Transverse colon (tissue), 4 donors: ENCODE measurements at places on chromosomes 16 and 17. TPM values are rescaled to one million over a fixed set of nuclear protein-coding genes. Genes with fewer than 3 reads are reported as not detected.

Gene PRSS53
- 2.7 TPM for total RNA-seq

GRCh38 chr16:86953631-86954391 lies 363.4 kb downstream of the C16orf95 start:
- DNase-seq: no peak
- H3K27me3 ChIP-seq: peaks cover 12% of the 10 kb centered on the region
- H3K27ac ChIP-seq: no peak overlapping the region
- no peak overlapping the region for H3K4me3 ChIP-seq
- no peaks in the 10 kb centered on the region for H3K4me1 ChIP-seq

Gene EPX
- not detected for total RNA-seq

Gene OMG
- not detected for total RNA-seq

GRCh38 chr16:53434377-53435065 lies at the start of gene RBL2:
Gene RBL2 (plus strand): TSS chr16:53434471. CDS start chr16:53434557, 86 bp downstream.
- H3K4me3 ChIP-seq: peak within 1 kb of the TSS; percentile 98
- no peaks in the 10 kb centered on the region for H3K36me3 ChIP-seq
- H3K4me1 ChIP-seq: peaks cover 14% of the 10 kb centered on the region
- DNase-seq: peak; percentile 89
- no peaks in the 10 kb centered on the region for H3K27me3 ChIP-seq

GRCh38 chr17:61167075-61167474 lies 232.6 kb upstream of the TBX2 start:
- no peaks in the 10 kb centered on the region for H3K36me3 ChIP-seq
- DNase-seq: no peak
- no peak overlapping the region for H3K27ac ChIP-seq
- H3K27me3 ChIP-seq: no peaks in the 10 kb centered on the region

DNA sequence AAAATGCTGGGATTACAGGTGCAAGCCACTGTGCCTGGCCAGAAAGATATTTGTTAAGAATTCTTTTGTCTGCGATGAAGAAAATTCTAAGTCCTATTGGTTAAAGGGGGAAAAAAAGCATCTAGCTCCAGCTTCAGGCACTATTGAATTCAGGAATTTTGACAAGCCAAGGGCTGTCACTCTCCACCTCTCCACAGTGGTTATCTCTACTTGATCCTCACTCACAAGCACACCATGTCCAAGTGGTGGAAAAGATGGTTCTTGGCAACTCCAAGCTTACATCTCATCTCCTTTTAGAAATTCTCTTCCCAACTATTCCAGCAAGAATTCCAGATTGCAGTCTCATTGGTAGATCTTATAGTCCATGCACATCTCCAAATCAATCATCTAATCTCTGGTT lies 7.1 kb downstream of the RBFOX1 start:
- no peaks in the 10 kb centered on the region for H3K27me3 ChIP-seq
- no peak for DNase-seq
- no peak overlapping the region for H3K27ac ChIP-seq
- no peaks in the 10 kb centered on the region for H3K36me3 ChIP-seq
- no peak overlapping the region for H3K4me3 ChIP-seq
- H3K4me1 ChIP-seq: no peaks in the 10 kb centered on the region

Gene IRX5
- not detected for total RNA-seq

DNA sequence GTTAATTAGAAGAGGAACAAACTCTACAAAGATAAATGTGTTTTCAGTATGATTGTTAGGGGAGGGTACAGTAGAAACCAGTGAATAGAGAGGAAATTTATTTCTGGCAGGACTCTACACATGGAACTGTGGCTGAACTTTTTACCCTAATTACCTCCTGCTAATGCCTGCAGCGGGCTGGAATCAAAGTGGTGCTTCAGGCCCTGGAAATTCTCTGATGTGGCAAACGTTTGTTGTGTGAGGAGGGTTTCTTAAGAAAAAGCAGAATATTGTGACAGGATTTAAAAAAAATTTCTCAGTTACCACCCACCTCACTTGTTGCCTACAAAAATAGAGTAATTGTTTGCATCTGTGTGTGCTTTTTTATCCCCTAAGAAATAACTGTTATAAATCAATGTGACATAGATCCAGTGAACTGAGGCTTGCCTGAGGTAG lies 154.5 kb downstream of the BCAS3 start:
- H3K27me3 ChIP-seq: no peaks in the 10 kb centered on the region
- H3K4me1 ChIP-seq: no peaks in the 10 kb centered on the region
- no peak overlapping the region for H3K4me3 ChIP-seq
- no peak for DNase-seq

Gene TAC4
- not detected for total RNA-seq

Gene KCNJ12
- total RNA-seq: 2.5 TPM

GRCh38 chr17:10162096-10162495 lies 36.3 kb downstream of the GAS7 start:
- no peak overlapping the region for H3K4me3 ChIP-seq
- no peaks in the 10 kb centered on the region for H3K27me3 ChIP-seq
- DNase-seq: no peak
- H3K36me3 ChIP-seq: no peaks in the 10 kb centered on the region
- no peaks in the 10 kb centered on the region for H3K4me1 ChIP-seq
- no peak overlapping the region for H3K27ac ChIP-seq

- no peaks in the 10 kb centered on the region for H3K27me3 ChIP-seq
- H3K27ac ChIP-seq: peak overlapping the region; percentile 98
- peak overlapping the region; percentile 88 for H3K4me3 ChIP-seq
- DNase-seq: no peak
Observed at GRCh38 chr16:71893888-71894228, 1.5 kb upstream of the IST1 start.

Gene OTOA
- not detected for total RNA-seq

Gene CFAP119
- 15.5 TPM for total RNA-seq

Gene DHRS7C
- not detected for total RNA-seq

Gene C1QTNF8
- not detected for total RNA-seq

Gene CCL4
- 4.2 TPM for total RNA-seq

DNA sequence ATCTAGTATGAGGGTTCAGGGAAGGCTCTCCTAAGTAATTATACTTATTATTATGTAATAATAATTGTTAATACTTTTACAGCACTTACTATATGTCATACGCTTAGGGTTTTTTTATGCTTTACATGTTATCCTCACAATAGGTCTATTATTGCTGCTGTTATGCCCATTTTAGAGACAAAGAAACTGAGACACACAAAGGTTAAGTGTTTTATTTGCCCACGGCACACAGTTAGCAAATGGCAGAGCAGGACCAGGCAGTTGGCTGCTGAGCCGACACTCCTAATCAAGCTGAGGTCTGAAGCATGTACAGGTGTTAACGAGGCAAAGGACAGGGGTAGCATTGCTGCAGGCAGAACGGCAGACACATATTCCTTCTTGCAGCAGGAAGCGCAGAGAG lies 443.5 kb downstream of the GRIN2A start:
- H3K27ac ChIP-seq: no peak overlapping the region
- no peaks in the 10 kb centered on the region for H3K27me3 ChIP-seq
- DNase-seq: no peak
- no peak overlapping the region for H3K4me3 ChIP-seq
- no peaks in the 10 kb centered on the region for H3K4me1 ChIP-seq

Gene ITGAD
- not detected for total RNA-seq

Gene NKD1
- 98.1 TPM for total RNA-seq

Gene DHODH
- 4.8 TPM for total RNA-seq

DNA sequence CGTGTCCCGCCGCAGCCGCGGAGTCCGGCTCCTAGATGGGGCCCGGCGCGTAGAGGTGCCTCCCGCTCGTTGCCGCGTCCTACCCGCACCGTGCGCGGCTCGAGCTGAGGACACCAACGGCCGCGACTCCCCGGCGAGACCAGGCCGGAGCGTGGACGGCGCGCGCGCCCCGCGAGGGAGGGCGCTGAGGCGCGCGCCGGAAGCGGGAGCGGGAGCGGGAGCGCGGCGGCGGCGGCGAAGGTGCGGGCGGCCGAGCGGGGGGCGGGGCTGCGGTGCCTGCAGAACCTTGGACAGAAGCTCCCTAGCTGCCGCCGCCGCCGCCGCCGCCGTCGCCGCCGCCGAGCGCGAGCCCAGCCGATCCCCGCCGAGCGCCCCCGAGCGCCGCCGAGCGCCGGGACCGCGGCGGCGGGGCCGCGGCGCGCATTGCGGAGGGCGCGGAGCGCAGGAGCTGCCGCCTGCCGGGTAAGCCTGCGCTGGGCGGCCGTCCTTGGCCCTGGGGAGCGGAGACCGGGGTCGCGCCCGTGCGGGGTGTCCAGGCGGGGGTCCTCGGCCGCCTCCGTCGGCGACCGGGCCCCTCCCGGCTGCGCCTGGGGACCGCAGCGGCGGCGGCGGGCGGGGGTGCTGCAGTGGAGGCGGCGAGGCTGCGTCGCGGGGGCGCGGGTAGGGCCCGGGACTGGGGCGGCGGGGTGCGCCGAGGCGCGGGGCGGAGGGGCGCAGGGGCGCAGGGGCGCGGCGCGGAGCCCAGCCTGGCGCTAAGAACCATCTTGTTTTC lies at the start of gene CDK5R1:
TSS of gene CDK5R1 (plus strand) at position 293 of the 772 bp plus-strand sequence. CDS start 628 bp downstream, outside the sequence.
- peak within 1 kb of the TSS; percentile 58 for H3K4me3 ChIP-seq
- H3K27ac ChIP-seq: peak within 1 kb of the TSS; percentile 67
- no peaks in the 10 kb centered on the region for H3K36me3 ChIP-seq
- peaks cover 24% of the 10 kb centered on the region for H3K4me1 ChIP-seq
- peak; percentile 77 for DNase-seq
- H3K27me3 ChIP-seq: no peaks in the 10 kb centered on the region

GRCh38 chr16:2968368-2968737 lies 795 bp upstream of the PAQR4 start:
- peaks cover 32% of the 10 kb centered on the region for H3K4me1 ChIP-seq
- peak overlapping the region; percentile 63 for H3K4me3 ChIP-seq
- H3K27ac ChIP-seq: peak overlapping the region; percentile 26

- peak overlapping the region; percentile 26 for H3K27ac ChIP-seq
- H3K27me3 ChIP-seq: no peaks in the 10 kb centered on the region
- H3K36me3 ChIP-seq: no peaks in the 10 kb centered on the region
- no peak for DNase-seq
Observed at GRCh38 chr16:20704281-20704680, 6.8 kb upstream of the ACSM1 start.

GRCh38 chr17:44197980-44198720 lies 1.5 kb downstream of the ATXN7L3 start:
- H3K27ac ChIP-seq: peak overlapping the region; percentile 97
- H3K4me1 ChIP-seq: peaks cover 10% of the 10 kb centered on the region
- DNase-seq: peak; percentile 49
- H3K4me3 ChIP-seq: peak overlapping the region; percentile 99

DNA sequence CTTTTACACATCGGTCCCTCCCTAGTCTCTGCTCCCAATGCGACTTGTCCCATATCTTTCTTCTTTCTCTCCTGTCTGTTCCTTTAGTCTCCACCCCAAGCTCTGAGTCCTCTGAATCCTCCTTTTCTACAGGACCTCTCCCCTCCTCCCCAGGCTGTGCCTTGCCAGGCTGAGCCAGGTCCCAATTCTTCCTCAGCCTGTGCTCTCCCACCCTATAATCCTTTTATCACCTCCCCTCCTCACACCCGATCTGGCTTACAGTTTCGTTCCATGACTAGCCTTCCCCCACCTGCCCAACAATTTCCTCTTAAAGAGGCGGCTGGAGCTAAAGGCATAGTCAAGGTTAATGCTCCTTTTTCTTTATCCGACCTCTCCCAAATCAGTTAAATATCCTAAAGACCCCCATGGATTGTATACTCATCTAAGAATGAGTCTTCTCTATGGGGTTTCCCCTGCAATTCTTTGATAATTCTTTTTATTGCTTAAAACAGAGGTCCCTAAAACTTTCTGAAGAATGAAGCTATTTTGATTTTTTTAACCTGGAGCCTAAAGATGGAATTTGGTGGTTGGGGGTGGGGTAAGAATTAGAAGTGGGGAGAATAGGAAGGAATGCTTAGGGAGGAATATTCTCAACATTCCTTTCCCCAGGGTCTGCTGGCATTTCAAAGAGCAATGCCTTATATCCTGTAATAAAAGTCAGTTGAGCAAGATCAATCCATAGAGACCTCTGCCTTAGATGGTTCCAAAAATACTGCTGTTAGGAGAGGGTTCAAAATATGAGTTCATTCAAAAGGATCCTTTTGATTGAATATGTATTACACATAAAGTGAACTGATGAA lies 102.8 kb downstream of the MYO1D start:
- H3K4me1 ChIP-seq: peaks cover 33% of the 10 kb centered on the region
- no peaks in the 10 kb centered on the region for H3K27me3 ChIP-seq
- H3K4me3 ChIP-seq: no peak overlapping the region
- DNase-seq: no peak

Gene ATP2A3
- total RNA-seq: 154 TPM

GRCh38 chr17:74345433-74346241 lies 16.0 kb downstream of the BTBD17 start:
- peaks cover 24% of the 10 kb centered on the region for H3K27me3 ChIP-seq
- DNase-seq: no peak
- H3K4me3 ChIP-seq: no peak overlapping the region
- no peak overlapping the region for H3K27ac ChIP-seq
- H3K4me1 ChIP-seq: no peaks in the 10 kb centered on the region
- no peaks in the 10 kb centered on the region for H3K36me3 ChIP-seq

GRCh38 chr17:78665952-78666920 lies 89.0 kb upstream of the DNAH17 start:
- no peak for DNase-seq
- peaks cover 12% of the 10 kb centered on the region for H3K4me1 ChIP-seq
- H3K27ac ChIP-seq: peak overlapping the region; percentile 18

GRCh38 chr17:38460716-38461630 lies 32.7 kb downstream of the ARHGAP23 start:
- no peak overlapping the region for H3K4me3 ChIP-seq
- no peaks in the 10 kb centered on the region for H3K27me3 ChIP-seq
- H3K27ac ChIP-seq: no peak overlapping the region
- H3K4me1 ChIP-seq: peaks cover 5% of the 10 kb centered on the region
- no peak for DNase-seq

Gene ALKBH5
- total RNA-seq: 102 TPM

DNA sequence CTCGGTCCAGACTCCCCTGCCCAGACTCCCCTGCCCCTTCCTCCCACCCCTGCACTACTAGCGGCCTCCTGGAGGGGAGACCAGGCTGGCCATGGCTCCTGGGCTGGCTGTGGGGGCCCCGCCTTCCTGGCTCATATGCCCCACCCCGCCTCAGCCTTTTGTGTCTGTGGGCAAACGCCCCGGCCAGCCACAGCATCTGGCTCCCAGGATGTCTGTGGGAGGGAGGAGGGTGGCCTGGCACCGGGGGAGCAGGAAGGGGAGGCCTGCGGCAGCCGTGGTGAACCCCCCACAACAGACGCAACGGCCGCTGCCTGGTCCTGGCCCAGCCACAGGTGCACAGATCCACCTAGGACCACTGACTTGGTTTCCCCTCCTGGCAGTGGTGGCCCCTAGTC lies 32.9 kb downstream of the BAHCC1 start:
- peak; percentile 52 for DNase-seq
- no peak overlapping the region for H3K4me3 ChIP-seq
- H3K36me3 ChIP-seq: no peaks in the 10 kb centered on the region
- peaks cover 7% of the 10 kb centered on the region for H3K27me3 ChIP-seq

DNA sequence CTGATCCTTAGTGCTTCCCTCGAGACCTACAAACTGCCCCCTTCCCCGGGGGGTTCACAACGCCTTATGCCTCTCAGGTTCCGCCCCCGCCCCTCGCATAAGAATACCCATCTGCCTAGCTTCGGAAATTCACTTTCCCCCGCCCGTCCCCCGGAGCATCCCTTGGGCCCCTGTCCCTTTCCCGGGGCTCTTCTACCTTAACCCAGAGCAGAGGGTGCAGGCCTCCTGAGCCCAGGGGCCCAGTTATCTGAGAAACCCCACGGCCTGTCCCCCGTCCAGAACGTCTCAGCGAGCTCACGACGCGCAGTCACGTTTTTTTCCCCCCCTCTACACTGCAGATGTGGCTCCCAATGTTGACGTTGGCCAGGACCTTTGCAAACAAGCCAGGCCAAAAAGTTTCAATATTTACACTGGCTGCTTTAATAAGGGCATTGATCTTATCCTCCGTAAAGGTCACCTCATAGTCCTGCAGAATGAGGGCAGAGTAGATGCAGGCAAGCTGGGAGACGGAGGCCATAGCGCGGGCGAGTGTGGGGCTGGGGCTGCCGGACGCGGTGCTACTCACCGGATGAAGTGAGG lies 1.4 kb upstream of the NBR1 start:
- H3K4me3 ChIP-seq: peak overlapping the region; percentile 72
- H3K27ac ChIP-seq: peak overlapping the region; percentile 95
- H3K27me3 ChIP-seq: no peaks in the 10 kb centered on the region
- peaks cover 51% of the 10 kb centered on the region for H3K4me1 ChIP-seq
- peak; percentile 42 for DNase-seq
